ENCODE measurements at places on chromosomes 2 and 18. TPM values are rescaled to one million over a fixed set of nuclear protein-coding genes. Genes with fewer than 3 reads are reported as not detected.

Gene CRYGC
- not detected for total RNA-seq

Gene TIMM21
- 15.6 TPM for total RNA-seq

DNA sequence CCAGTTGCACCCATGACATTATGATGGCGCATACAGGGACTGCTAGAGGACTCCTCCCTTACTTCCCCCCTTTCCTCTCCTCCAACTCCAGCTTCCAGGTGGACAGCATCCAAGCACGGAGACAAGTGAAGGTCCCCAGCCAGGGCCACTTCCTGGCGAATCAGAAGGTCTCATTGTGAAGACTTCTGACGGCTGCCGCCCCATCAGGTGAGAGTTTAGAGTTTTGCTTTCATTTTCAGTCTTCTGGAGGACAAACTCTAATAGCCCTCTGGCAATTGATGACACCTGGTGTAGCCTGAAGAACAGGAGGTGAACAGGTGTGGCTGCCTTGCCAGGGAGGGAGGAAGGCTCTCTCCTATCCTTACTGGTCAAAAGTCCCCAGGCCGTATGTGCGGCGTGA lies 77.3 kb upstream of the KCNH7 start:
- DNase-seq, result no peak

GRCh38 chr18:61398961-61399705 lies 65.9 kb downstream of the CDH20 start:
- DNase-seq, result no peak

All from CD4-positive, CD25-positive, alpha-beta regulatory T cell (primary cell).